ENCODE measurements at places on chromosomes 1 and 21.

GRCh38 chr1:20480243-20480944 lies 5.6 kb downstream of the CAMK2N1 start:
- DNase-seq: no peak

- no peak for DNase-seq
These were observed 64.1 kb upstream of the CACHD1 start for GRCh38 chr1:64405833-64406232.

GRCh38 chr1:78902641-78903040 lies 103.9 kb downstream of the ADGRL4 start:
- no peak for DNase-seq

- DNase-seq: no peak
These were observed 199.1 kb downstream of the USP25 start for GRCh38 chr21:15928686-15929425.

- DNase-seq: no peak
These were observed 126.6 kb downstream of the RUNX1 start for GRCh38 chr21:34922479-34922878.

GRCh38 chr1:228403231-228403631 lies 3.4 kb downstream of the TRIM11 start:
- no peak for DNase-seq

DNA sequence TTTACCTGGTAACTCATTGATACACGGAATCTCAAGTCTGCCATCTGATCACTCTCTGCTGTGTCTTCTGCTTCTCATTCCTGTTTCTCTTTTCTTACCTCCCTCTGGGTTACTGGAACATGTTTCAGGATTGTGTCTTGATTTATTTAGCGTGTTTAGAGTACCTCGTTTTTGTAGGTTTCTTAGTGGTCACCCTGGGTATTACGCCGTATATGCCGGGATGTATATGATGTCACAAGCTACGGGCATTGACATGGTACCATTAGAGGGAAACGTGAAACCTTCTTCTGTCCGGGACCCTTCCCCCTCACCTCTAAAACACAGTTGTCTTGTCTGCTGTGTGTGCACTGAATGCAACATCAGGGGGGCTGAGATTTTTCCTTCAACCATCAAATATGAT lies 2.8 kb downstream of the ACTRT2 start:
- DNase-seq: no peak

DNA sequence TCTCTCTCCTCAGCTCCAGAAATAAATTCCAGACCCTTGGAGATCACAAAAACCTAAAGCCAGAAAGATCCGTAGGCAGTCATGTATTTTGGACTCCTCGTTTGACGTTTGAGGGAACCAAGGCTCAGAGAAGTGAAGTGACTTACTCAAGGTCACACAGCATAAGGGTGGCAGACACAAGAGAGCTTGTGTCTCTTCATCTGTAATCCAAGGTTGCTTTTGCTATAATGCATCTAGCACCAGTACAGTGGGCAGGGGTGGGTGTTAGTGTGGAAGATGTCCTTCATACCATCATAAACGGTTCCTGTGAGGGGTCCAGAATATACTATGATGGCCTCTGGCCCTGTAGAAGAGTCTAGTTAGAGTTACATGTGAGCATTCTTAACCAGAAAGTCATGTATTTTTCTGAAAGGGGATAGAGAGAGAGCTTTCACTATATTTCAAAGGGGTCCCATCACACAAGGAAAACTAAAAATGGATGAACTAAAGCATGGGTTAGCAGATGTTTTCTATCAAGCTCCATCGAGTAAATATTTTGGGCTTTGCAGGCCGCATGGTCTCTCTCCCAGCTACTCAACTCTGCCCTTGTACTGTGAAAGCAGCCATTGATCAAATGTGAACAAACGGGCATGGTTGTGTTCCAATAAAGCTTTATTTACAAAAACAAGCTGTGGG lies 144.9 kb downstream of the TOMM20 start:
- DNase-seq: no peak

DNA sequence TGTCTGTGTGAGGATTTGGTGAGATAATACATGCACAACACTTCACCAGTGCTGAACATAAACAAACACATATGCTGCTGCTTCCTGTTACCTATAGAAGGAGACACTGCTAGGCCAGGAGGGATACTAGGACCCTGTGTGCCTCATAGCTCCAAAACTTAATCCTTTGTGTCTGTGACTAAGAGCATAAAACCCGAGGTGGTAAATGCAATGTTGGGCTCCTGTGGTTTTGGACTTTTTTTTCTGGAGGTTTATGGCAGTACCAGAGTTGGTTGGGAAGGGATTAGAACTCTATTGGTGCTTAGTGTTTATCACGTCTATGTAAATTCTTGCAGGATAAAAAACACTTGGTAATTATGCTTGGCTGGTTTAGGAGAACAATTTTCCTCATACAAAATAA lies 122.9 kb downstream of the NUF2 start:
- no peak for DNase-seq

DNA sequence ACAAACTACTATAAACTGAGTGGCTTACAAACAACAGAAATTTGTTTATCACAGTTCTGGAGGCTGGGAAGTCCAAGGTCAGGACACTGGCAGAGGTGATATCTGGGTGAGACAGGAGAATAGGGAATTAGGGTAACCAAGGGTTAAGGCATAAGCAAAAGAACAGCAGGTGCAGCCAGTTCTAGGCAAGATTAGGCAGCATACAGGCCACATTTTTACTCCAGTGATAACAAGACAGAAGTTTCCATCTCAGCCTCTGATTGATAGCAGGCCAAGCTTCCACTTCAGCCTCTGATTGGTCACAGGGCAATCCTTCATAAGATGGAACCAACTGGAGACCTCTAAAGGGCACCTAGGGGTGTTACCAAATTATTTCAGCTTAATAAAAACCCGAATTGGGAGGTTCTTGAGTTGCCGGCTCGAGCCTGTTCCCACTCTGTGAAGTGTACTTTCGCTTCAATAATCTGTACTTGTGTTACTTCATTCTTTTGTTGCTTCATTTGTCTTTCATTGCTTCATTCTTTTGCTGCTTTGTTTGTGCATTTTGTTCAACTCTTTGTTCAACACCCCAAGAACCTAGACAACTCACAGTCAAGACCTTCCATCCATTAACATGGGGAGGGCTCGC lies 185.6 kb downstream of the TOMM20 start:
- no peak for DNase-seq

DNA sequence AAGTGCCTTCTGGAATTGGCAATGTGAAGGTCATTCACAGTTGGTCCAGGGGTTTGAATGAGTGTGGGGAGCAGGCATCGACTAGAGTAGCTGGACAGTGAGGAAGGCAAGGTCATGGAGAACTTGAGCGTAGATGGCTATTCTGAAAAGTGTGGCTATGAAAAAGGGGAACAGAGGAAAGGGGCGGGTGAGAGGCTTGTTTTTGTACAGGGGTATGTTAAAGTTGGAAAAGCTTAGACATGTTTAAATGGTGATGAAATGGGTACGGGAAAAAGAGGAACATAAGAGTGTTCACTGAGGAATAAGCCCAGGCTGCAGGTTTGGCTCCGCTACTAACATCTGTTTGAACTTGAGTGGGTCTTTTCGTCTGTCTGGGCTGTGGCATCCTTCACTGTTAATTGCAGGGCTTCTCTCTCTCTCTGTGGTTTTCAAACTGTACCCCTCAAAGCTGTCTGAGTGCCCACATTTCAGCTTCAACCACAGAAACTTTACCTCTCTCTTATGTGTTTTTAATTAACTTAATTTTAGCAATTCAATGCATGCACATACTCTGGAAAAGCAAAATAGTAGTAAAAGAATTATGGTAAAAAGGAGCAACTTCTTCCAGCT lies 70.8 kb upstream of the COA6 start:
- DNase-seq: no peak

DNA sequence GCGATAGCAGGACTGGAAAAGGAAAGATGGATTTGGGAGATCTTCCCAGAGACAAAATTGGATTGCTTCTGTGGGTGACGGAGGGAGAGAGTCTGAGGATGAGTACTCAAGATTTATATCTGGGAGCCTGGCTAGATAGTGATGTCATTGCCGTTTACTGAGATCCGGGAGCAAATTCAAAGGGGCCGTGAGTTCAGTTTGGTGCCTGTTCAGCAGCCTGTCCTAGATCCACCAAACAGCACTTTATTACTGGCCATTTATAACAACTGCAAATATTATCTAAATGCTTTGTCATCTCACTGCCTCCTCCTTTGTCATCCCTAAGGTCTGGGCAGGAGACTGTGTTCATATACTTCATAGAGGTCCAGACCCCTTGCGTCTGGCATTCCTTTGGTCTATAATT lies 29.2 kb downstream of the MAPKAPK2 start:
- no peak for DNase-seq

DNA sequence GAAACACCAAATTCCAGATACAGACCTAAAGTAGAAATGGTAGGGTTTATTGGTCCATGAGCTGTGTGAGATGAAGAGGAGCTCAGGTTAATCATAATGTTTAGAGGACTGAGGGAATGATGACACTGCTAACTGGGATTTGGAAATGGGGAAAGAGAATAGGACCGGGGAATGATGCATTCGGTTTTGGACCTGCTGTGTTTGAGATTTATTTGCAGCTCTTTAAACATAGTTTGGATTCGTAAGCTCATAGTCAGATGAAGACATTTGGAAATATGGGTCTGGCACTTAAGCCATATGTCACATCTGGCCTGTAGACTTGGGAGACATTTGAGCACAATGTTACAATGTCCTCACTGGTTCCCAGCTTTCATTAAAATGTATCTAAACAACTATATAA lies 127.9 kb upstream of the DUSP10 start:
- DNase-seq: no peak

DNA sequence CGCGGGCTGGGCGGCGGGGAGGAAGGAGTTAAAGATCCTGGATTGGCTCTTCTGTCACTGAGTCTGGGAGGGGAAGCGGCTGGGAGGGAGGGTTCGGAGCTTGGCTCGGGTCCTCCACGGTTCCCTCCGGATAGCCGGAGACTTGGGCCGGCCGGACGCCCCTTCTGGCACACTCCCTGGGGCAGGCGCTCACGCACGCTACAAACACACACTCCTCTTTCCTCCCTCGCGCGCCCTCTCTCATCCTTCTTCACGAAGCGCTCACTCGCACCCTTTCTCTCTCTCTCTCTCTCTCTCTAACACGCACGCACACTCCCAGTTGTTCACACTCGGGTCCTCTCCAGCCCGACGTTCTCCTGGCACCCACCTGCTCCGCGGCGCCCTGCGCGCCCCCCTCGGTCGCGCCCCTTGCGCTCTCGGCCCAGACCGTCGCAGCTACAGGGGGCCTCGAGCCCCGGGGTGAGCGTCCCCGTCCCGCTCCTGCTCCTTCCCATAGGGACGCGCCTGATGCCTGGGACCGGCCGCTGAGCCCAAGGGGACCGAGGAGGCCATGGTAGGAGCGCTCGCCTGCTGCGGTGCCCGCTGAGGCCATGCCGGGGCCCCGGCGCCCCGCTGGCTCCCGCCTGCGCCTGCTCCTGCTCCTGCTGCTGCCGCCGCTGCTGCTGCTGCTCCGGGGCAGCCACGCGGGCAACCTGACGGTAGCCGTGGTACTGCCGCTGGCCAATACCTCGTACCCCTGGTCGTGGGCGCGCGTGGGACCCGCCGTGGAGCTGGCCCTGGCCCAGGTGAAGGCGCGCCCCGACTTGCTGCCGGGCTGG lies at the start of gene NPR1:
NPR1 (plus strand) TSS at position 170 of the 818 bp plus-strand sequence; CDS start at position 591, 421 bp downstream.
- no peak for DNase-seq

DNA sequence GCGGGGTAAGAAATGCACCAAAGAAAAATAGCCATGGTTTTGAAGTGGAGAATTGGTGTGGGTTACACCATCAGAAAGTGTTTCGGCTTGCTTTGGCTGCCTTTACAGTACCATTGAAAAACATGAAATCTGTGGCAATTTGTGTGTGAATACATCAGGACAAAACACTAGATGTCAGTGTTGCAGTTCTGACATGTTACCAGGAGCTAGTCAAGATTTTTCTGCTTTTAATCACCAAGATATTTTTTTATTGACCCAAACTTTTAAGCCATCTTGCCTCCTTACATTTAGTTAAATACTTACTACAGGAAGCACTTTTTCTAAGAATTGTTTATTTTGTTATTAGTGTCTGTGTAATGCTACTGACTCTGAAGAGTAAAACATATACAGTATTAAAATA lies 14.3 kb downstream of the RRP15 start:
- DNase-seq: no peak

GRCh38 chr1:151855933-151856332 lies 2.4 kb upstream of the THEM5 start:
- DNase-seq: no peak

DNA sequence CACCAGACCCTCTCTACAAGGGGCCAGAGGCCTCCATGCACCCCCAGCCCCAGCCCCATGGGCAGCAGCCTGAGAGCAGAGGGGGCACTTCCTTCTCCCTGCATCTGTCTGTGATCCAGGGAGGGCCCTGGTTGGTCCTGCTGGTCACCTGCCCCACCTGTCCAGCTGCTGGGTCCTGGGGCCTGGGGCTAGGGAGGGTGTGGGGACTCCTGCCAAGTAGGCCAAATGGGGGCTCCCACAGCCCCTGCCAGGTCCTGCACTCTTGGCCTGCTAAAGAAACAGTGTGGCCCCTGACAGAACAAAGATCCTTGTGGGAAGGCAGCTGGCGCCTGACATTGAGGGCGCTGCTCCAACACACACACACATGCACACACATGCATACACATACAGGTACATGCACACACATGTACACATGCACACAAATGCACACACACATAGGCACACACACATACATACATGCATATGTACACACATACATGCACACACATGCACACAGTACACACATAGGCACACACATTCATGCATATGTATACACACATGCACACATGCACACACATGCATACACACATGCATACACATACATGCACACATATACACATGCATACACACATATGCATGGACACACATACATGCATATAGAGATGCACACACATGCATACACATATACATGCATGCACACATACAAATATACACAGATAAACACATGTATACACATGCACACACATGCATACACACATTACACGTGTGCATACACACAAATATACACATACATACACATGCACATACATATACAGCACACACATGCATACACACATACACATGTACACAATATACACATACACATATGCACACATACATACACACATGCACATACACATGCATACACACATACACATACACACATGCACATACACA lies 49.9 kb downstream of the TRPM2 start:
- no peak for DNase-seq
